Mammary epithelial cell (primary cell): ENCODE measurements at places on chromosomes 2 and 18. TPM values are rescaled to one million over a fixed set of nuclear protein-coding genes. Genes with fewer than 3 reads are reported as not detected.

The ALK gene
- not detected in 2 replicates for total RNA-seq

The PCARE gene
- total RNA-seq, result under 0.01 TPM

The GPR45 gene
- total RNA-seq, result not detected

The LPIN1 gene
- 23.3 and 54.8 TPM in 2 replicates for total RNA-seq

The TMEM178A gene
- total RNA-seq, result 0.19 and 0.61 TPM in 2 replicates

The UGT1A7 gene
- 0.61 TPM in 1 of 2 replicates, not detected in the other for total RNA-seq

The FAM110C gene
- total RNA-seq, result 31.2 and 46.9 TPM in 2 replicates

The MALT1 gene
- 34.2 and 39.0 TPM in 2 replicates for total RNA-seq

- no peak for DNase-seq
Observed at GRCh38 chr18:76956648-76957047, 134.3 kb downstream of the ZNF236 start.

- peak; percentile 93 for DNase-seq
Observed at GRCh38 chr2:130827502-130828251, 9.0 kb upstream of the ARHGEF4 start.

GRCh38 chr2:133369901-133370658 lies 198.2 kb downstream of the NCKAP5 start:
- DNase-seq, result no peak

- DNase-seq, result no peak
Observed at GRCh38 chr18:76306685-76307292, 188.3 kb downstream of the ZNF516 start.

DNA sequence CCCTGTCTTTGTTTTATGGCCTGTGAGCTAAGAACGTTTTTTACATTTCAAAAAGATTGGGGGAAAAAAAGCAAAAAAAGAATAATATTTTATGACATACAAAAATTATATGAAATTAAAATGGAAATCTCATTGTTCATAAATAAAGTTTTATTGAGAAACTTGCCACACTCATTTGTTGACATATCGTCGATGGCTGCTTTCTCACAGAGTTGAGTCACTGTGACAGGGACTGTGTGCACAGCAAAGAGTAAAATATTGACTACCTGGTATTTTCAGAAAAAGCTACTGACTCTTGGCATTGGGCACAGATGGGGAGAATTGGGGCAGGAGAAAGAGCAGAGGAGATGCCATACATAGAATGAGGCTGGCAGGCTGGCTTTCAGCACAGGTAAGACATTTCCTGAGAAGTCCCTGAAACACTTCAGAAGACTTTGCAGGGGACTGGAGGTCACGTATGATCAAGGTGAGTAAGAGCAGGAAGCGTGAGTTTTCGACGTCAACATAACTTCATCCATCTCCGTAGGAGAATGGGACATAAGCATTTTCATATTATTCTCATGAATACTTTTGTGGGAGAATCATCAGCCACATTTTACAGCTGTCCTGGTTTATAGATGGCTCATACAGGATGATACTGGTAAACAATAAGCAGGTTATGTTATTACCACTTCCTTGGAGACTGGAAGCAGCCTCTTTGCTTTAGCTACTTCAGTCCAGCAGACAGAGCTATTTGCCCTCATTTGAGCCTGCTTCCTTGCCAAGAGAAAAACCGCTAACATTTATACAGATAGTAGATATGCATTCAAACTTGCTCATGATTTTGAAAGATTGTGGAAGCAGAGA lies 32.5 kb upstream of the PUM2 start:
- DNase-seq, result peak; percentile 92

DNA sequence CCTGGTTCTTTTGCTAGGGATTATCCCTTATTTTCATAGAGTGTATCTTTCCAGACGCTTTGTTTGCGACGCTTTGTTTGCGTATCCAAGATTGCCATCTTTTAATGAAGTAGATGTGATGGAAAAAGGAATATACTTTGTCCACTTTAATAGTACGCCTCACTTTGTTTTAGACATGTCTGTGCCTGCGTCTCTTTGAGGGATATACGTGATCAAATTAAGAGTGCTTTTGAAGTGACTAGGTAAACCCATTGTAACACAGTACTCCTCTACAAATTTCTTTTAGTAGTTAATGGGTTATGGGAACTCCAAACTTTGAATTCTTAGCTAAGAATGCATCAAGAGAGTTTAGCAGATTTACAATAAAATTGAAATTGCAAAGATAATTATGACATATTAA lies 27.9 kb downstream of the ACSL3 start:
- DNase-seq, result no peak

GRCh38 chr2:101114268-101114783 lies 36.9 kb downstream of the TBC1D8 start:
- no peak for DNase-seq

DNA sequence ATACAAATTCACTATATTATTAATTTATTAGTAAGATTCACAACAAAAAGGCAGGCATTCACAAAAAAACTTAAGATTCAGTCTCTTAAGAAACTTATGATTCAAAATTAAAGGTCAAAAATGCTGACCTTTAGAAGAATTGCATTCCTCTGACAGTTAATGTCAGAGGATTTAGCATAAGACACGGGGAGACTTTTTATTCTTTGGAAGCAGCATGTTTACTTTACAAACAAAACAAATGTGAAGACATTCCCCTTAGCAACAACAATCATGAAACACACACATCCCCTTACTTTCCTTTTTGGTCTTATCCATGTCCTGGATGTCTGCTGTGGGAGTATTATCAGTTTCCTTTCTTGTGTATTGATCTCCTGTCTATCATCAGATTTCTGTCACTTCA lies 117.1 kb downstream of the RAD51AP2 start:
- DNase-seq, result no peak

- no peak for DNase-seq
Observed at GRCh38 chr2:128439791-128440665, 121.4 kb upstream of the HS6ST1 start.

GRCh38 chr2:16655905-16656642 lies 9.6 kb downstream of the CYRIA start:
- no peak for DNase-seq

DNA sequence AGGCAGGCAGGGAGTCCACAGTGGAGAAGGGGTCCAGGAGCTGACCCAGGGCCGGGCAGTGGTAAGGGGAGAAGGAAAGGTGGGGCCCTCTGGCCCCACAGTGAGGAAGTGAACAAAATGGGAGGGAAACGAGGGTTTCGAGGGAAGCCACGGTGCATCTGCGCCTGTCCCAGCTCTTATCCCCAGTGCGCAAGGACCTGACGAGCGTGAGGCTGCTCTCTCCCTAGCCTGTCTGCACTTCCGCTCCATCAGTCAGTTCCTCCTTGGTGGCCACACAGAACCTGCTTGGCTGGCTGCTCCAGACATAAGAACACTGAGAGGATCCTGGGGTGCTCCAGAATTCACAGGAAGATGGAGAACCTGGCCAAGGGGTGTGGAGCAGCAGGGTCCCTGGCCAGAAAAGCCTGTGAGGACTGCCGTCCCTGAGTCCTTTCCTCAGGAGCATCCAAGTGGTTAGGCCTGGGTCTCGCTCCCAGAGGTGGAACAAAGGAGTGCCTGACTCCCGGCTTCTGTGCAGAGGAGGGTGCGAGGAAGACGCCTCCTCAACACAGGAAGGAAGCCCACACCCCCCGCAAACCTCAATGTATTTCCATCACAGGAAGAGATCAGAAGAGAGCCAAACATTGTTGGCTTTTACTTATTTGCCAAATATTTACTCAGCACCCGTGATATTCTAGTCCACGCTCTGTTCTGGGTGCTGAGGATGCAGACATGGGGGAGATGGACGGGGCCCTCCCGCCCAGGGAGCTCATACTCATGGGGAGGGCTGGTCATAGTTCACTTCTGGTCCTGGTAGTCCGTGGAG lies 43.7 kb upstream of the SEMA4C start:
- no peak for DNase-seq

- DNase-seq, result peak; percentile 52
Observed at GRCh38 chr18:61939046-61939674, 46.4 kb upstream of the RNF152 start.

DNA sequence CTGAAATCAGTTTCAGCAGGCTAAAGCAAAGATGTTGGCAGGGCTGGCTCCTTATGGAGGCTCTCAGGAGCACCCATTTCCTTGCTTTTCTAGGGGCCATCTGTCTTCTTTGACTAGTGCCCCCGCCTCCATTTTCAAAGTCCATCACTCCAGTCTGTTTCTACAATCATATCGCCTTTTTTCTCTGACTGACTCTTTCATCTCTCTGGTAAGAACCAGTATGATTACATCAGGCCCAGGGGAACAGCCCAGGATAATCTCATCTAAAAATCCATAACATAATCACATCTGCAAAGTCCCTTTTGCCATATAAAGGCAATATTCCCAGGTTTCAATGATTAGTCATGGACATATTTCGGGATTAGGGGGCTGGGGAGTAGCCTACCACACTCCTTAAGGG lies 57.0 kb downstream of the CUL3 start:
- no peak for DNase-seq
